ENCODE measurements at places on chromosomes 12 and 14.

- no peak for DNase-seq
Observed at GRCh38 chr14:29352706-29353080, 575.0 kb downstream of the PRKD1 start.

- DNase-seq = no peak
Observed at GRCh38 chr12:53424626-53425514, 1.2 kb downstream of the AMHR2 start.

GRCh38 chr12:51320311-51320694 is 3.7 kb downstream of the BIN2 start:
- DNase-seq = no peak

DNA sequence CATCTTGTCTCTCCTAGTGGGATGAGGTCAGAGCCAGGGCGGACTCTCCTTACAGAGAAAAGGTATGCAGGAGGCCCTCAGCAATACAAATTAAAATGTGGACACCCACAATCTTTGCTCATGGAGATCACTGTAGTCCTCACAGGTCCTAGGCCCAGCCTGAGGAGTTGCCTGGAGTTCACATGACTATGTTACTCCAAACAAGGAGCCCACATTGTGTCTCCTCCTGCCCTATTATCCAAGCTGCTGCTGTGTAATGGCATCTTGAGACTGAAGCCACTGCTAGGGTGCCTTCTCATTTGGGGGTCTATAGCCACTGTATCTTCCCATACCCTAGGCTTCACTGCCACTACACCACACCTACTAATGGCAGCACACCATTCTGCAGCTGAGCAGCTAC is 11.0 kb downstream of the OR4K1 start:
- no peak for DNase-seq

DNA sequence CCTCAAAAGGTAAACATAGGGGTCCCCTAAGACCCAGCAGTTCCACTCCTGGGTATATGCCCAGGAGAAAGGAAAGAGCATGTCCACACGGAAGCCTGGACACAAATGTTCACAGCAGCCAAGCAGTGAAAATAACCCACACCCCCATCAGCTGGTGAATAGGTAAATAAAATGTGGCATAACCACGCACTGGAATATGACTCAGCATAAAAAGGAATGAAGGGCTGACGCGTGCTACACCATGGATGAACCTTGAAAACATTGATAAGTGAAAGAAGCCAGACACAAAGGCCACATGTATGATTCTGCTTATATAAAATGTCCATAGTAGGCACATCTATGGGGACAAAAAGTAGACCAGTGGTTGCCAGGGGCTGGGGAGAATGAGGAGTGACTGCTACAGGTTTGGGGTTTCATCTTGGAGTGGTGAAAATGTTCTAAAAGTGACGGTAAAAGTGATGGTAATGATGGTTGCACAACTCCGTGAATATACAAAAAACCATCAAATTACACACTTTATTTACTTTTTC is 3.8 kb upstream of the SCARB1 start:
- no peak for DNase-seq

GRCh38 chr14:91385224-91385623 is 32.4 kb downstream of the CCDC88C start:
- DNase-seq = no peak

DNA sequence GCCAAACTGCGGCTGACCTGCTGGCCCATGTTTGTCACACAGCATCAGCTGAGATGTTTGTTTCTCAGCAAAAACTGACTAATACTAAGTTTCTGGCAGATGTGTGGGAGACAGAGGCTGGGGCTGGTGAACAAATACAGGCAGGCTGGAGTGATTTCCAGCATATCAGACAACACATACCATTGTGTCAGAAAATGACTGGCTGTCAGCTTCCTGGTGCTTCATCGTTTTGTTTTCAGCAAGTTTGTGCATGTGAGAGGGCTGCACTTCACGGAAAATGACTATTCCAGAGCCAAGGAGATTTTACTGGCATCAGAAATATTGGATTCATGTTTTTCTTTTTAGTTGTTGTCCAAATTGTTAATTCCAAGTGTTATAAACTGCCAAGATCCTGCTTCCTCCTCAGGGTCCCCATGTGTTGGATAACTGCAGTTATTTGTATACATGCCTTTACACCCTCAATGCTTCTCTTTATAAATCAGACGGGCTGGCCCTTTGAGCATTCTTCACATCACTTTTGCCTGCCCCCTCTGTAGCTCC is 145.7 kb downstream of the GALC start:
- DNase-seq = no peak

DNA sequence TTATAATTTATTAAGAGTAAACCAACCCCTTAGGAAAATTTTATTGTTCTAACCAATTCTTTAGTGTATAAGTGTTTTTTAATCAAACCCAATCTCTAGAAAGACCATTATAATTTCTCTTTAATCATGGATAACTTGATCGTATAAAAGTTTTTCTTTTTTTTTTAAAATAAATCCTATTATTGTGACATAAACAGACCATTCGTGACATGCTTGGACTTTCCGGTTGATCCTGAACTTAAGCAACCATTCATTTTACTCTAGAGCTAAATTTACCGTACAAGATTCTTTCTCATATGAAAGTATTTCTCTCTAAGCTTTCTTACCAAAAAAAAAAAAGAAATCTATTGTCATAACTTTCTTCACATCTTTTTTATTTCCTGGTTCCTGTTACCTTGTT is 32.6 kb upstream of the SLC38A4 start:
- no peak for DNase-seq

DNA sequence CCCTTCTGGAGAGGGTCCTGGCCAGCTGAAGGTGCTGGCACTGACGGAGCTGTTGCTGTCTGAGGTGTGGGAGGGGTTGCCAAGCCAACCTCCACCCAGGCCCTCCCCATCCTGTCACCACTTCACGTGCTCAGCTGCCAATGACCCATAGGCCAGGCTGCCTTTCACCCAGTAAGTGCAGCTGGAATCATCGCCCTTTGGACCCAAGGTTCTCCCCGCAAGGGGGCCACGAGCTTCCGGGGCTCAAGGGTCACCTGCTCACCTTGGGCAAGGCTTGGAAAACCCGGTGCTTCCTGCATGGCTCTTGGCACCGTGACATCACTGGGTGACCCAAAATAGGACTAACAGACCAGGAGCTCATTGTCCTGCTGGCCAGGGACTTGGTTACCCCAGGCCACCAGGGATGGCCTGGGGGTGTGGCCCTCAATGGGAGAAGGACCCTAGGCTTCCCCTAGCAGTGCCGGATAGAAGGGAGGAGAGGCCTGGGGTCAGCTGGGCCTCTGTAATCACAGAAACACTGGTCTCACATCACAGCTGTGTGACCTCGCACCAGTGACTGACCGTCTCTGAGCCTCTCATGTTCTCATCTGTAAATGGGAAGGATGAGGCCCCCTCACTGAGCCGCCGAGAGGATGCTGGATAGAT is 51.3 kb downstream of the CCDC85C start:
- DNase-seq = peak; percentile 58

- no peak for DNase-seq
Observed at GRCh38 chr14:92531106-92531873, 17.7 kb downstream of the RIN3 start.

DNA sequence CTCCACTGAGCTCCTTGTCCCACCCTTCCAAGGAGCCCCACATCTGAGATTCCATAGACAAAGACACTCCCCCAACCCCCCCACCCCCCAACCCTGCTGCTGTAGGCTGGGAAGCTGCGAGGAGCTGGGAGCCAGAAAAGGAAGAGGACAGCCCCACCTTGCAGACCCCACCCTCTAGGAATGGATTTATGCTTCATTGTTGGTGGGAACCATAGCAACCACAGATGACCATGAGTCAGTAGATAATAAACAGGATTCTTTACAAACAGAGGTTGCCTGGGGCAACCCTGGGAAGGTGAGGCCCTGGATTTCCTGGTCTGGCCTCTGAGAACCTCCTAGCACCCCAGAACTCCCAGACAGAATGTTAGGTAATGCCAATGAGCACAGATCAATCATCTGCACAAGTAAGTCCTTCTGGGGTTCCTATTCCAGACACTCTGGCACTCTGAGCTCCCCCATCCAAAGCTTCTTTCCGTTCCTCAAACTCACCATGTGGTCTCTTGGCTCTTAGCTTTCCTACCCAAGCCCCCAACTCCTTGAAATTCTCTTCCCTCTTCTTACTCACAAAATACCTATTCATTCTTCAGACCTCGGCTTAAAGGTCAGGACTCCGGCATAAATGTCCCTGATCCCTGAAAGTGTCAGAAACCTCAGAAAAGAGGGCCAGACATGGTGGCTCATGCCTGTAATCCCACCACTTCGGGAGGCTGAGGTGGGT is 15.2 kb upstream of the PLEKHG6 start:
- DNase-seq = peak; percentile 61

DNA sequence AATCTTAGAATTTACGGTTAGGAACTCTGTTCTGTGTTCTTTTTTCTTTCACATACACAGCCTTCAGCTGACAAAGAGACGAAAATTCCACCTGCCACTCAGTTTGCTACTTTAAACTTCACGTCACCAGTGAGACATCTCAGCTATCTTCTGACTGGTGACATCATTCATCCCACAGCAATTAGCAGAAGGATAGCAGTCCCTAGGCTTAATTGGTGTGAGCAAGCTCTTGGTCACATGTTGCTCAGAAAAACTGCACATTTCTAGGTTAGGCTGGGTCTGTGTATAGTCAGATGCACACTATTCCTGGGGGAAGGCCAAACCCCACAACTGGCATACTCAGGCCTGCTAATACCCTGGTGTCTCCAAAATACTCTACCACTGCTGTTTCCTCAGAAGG is 23.9 kb downstream of the SLC7A7 start:
- no peak for DNase-seq

DNA sequence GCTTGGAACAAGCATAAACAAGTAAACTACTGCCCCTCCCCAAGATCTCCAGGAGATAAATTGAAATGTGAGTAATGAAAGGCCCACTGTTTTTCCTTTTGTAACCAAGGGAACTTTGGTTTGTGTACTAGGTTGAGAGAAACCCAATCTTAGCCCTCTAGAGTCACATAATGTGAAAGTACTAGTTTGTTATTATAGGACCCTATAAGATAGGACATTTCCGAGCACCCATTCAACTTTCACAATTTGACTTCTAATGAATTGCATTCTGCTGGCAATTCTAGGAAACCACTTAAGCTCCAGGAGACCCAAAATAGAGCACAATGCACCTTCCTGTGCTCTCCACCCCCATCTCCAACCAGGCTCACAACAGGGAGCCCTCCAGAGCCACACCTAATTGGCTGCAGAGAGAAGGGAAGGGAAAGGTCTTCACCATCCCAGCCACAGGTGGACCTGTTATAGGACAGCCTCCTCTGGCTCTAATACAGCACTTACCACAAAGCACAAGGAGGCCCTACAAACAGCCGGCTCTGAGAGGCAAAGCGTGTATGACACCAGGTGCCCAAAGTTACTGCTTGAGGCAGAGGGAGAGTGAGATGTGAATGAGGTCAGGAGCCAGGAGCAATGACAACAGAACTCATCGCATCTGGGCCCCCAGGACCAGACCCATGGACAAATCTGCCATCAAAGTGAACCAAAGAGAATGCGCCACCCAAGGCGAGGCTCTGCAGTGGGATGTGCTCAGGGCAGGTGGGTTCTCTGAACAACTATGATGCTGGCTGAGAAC is 163.3 kb upstream of the NTF3 start:
- no peak for DNase-seq

- no peak for DNase-seq
Observed at GRCh38 chr12:22598141-22598762, 26.7 kb upstream of the ETNK1 start.

DNA sequence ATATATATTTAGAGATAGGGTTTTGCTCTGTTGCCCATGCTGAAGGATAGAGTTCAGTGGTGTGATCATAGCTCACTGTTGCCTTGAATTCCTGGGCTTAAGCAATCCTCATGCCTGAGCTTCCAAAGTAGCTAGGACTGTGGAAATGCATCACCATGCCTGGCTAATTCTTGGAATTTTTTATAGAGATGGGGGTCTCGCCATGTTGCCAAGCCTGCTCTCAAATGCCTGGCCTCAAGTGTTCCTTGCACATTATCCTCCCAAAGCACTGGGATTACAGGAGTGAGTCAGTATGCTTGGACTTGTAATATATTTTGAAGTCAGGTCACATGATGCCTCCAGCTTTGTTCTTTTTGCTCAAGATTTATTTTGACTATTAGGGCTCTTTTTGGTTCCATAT is 178.0 kb downstream of the RPAP3 start:
- no peak for DNase-seq

DNA sequence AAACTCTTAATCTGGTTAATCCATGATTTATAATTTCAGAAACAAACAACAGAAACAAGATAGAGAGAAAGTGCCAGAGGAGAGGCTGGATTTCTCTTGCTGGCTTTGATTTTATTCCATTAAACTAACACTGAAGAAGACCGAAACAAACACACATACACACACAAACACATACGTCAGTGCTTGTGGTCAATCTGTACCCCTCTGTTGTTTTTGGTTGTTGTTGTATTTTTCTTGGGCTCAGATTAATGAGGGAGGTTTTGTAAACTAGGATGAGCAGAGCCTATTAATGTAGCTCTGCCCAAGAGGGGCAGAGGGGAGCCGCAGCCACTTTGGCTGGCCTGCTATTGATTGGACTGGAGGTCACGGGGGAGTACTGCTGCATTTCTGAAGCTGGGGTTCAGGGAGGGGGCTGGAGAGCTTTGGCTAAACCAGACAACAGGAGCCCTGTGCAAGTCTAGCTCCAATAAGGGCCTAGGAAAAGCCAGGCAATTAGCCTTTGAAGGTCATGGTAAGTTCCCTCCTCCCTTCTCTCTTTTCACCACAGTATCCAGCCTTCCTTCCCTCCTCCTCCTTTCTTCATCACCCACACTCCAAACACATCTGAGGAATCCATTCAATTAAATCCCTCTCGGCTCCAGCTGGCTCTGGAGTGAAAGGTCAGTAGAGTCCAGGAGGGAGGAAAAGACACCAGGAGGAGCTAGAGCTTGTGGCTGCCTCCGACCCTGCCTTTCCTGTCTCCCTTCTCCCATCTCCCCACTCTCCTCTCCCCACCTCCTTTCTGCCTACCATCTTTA is 344.1 kb upstream of the LMO3 start:
- no peak for DNase-seq

DNA sequence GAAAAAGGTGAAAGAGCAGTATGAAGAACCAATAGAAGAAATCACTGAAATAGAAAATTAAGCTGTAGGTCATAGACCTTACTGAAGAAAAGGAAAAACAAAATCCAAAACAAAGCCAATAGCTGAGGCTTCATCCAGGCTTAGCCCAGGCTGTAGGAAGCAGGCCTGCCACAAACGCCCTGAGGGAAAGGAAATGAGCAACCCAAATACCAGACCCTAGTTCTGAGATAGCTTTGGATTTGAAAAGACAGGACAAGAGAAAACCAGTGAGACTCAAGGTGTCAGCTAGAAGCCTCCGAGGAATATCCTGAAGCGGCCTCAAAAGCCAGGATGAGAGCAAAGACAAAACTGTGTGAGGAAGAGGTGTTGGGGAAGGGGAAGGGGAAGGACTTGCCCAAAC is 79.2 kb downstream of the FERMT2 start:
- no peak for DNase-seq

Measured in HuH-7.5 (cell line).